ACHN (cell line): ENCODE measurements at places on chromosomes 2 and 18.

GRCh38 chr18:59502274-59503175 is 143.5 kb upstream of the LMAN1 start:
- DNase-seq = no peak

DNA sequence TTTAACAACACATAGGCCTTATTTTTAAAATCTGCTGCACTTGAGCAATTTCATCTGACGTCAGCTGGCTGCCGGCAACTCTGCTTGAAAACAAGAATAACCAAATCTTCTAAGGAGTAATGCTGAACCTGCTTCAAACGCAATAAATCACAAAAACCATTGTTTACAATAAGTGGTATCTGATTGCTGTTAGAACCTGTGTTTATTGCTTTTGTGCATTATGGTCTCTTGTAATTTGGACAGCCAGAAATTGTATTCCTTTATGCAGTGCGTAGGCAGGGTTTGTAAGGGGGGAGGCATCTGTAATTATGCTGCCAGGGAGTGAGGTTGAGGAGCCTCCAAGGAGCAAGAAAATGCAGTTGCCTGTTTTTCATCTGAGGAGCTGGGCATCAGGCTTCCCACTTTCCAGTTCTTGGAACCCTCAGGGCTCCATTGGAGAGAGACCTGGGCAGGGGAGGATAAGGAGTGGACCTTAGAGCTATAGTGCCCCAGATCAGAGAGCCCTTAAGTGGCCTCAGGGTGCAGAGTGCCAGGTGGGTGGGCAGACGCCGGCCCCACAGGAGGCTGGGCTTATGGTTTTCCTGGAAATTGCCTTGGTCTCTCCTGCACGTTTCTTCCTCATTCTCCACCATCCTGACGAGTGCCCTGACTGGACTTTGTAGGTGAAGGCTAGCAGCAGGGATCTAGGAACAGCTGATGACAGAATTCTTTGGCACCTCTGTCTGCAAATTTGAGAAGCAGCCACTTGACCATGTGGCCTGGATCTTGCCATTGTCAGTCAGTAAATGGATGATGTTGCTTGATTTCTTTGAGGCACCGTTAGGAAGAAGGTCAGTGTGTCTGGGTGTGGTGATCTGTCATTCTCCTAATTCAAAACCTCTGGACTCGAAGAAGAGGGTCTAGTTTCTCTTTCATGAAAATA is 129.2 kb downstream of the KLHL29 start:
- no peak for DNase-seq

DNA sequence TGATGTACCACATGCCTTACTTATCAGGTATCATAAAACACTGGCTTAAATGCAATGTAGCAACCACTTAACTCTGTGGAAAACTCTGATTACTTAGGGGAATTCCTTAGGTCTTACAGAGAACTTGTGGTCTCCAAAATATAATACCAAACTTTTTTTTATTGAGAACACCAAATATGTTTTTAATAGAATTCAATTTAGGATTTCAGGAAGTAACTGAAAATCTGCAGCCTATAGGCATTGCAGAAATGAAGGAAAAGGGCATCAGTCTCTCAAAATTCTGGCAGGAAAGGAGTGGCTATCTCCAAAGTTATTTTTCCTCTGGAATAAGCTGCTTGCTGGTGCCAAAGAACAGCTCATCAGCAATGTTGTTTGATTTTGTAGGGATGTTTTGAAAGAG is 105.3 kb upstream of the UGP2 start:
- DNase-seq = no peak

DNA sequence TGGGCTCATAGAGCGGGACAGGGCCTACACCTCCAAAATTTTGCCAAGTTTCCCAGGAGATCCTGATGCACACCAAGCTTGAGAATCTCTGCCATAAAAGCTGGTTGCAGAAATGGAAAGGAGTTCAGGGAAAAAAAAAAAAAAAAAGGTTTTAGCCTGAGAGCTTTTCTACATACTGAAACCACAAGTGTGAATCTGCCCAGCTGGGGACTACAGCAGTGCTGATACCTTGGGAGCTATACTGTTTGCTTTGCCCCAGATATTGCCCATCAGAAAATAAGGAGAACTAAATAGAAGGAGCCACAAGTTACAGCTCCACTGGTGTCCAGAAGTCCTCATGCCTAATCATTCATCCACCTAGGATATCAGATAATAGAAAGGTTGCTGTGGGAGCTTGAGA is 38.4 kb upstream of the NCKAP5 start:
- DNase-seq = no peak

DNA sequence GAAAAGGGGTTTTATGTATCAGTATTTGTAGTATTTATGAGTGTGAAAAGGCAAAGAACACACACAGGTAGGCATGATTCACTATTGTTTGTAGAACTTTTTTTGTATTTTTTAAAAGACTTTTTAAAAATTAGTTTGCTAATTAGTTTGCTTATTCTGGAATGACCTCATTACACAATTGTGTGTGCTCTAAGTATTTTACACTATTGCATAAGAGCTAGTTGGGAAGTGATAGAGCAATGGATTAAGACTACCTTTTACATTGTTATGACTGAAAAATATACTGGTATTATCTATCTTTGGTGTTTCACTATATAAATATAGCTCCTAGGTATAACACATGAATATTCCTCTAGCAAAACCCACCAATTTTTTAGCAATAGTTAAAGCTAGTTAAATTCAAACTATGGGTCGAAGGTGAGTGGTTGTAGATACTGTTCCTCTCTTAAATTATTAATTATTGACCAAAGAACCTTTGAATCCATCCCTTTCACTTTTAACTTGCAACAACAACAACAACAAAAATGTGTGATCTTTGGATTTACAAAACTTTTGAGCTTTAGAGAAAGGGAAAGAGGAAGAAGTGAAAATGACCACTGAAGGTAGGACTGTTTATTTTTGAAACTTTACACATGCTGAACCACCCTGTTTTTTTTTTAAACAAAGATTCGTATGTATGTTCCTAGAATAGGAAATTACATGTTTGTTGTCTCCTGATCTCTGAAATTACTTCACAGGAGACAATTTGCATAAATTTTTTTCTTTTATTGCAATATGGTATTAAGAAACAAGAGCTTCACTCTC is 18.7 kb downstream of the ITPRID2 start:
- DNase-seq = no peak

DNA sequence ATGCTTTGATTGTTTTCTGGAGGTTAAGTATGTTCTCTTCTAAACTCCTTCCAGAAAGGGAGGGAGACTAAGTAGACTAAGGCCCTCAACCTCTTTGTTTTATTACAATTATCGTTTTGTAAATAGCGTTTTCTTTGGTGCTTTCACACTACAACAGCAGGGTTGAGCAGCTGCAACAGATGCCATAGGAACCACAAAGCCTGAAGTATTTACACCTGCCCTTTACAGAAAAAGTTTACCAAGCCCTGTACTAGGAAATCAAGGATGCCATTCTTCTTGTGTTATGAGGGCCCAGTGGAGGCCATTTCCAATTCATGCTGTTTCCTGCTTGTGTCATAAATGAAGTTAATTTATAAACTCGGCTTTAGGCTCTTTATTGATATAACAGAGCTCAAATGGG is 914.8 kb downstream of the DCDC2C start:
- DNase-seq = no peak

GRCh38 chr2:100136310-100136709 is 6.1 kb downstream of the AFF3 start:
- DNase-seq = no peak

- no peak for DNase-seq
Observed at GRCh38 chr2:71714601-71715240, 261.4 kb downstream of the DYSF start.

DNA sequence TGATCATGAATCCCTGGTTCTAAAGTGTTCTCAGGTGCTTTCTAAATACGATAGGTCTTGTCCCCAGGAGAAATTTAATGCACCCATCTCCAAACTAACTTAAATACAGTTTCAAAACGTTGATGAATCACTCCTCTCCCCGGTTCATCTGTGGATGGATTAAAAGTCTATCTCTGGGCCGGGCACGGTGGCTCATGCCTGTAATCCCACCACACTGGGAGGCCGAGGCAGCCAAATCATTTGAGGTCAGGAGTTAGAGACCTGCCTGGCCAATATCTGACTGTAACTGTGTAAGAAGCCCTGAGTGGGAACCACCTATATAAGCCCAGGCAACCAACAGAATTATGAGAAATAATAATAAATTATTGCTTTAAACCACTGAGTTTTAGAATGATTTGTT is 78.7 kb downstream of the LONRF2 start:
- DNase-seq = no peak

GRCh38 chr2:163347982-163348856 is 387.6 kb downstream of the FIGN start:
- DNase-seq = peak; percentile 88

GRCh38 chr2:56185582-56186046 is 1.8 kb downstream of the CCDC85A start:
- DNase-seq = no peak

DNA sequence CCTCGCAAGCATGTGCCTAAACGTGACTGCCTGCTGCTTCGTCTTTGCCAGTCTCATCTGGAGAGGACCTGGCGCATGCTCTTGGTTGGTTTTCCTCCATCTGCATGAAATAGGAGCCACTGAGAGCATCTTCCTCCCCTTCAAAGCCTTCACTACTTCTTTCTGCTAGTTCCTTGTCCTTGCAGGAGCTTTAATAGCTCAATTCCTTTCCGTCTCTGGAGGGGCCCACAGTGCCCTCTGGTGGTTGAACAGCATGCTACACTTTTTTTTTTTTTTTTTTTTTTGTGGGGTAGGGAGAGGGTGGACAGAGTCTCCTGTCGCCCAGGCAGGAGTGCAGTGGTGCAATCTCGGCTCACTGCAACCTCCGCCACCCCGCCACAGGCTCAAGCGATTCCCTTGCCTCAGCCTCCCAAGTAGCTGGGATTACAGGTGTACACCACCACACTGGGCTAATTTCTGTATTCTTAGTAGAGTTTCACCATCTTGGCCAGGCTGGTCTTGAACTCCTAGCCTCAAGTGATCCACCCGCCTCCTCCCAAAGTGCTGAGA is 59.6 kb downstream of the SP110 start:
- peak; percentile 60 for DNase-seq

DNA sequence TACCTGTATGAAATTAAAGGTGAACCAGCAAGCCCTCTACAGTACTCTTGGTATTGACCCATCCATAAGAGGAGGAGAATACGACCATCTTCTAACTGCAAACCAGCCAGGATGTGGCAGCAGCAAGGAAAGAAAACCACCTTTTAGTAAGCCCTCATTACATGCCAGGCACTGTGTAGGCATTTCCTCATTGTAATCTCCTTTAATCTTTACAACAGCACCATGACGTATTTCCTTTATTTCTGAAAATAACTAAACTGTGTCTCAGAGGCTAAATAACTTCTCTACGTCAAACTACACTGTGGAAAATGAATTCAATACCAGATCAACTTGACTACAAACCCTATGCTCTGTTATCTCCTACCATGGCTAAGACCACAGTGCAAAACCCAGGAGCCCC is 18.2 kb downstream of the WDR35 start:
- no peak for DNase-seq

DNA sequence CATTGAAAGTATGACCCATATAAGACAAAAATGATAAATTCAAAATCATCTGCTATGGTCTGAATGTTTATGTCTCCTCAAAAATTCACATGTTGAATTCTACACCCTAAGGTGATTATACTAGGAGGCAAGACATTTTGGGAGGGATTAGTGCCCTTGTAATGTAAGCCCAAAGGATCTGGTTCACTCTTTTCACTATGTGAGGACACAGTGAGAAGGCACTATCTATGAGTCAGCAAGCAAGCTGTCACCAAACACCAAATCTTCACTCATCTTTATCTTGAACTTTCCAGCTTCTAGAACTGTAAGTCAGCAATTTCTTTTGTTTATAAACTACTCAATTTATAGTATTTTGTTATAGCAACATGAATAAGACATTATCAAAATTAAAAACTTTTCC is 284.7 kb upstream of the ZC3H15 start:
- DNase-seq = no peak

DNA sequence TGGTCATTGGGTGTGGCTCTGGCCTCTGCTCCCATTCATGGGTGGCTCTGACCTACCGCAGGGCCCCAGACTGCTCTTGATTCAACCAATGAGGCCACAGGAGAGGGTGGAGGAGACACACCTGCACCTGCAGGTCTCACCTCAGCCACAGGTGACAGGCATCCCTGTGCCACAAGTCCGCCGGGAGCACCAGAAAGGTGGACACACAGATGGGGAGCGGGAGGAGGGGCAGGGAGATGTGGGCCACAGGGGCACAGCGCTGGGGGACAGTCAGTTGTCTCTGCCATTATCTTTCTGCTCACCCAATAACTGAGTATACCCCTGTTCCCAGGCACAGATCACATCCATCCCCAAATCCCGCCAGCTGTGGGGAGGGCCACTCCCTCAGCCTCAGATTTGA is 189.1 kb upstream of the SALL3 start:
- DNase-seq = no peak

- DNase-seq = peak; percentile 38
Observed at GRCh38 chr2:224085246-224085645, 46.2 kb upstream of the SERPINE2 start.

- DNase-seq = no peak
Observed at GRCh38 chr2:240605867-240606743, 19.2 kb upstream of the GPR35 start.

GRCh38 chr2:115160531-115161080 is 718.2 kb downstream of the DPP10 start:
- DNase-seq = no peak

- DNase-seq = no peak
Observed at GRCh38 chr2:30823452-30823851, 16.2 kb upstream of the CAPN13 start.

- no peak for DNase-seq
Observed at GRCh38 chr18:8468191-8468590, 141.0 kb upstream of the RAB12 start.

- DNase-seq = peak; percentile 25
Observed at GRCh38 chr2:97765933-97766332, 52.6 kb downstream of the ZAP70 start.

GRCh38 chr2:143698888-143699570 is 569.8 kb downstream of the ARHGAP15 start:
- DNase-seq = no peak

- DNase-seq = peak; percentile 85
Observed at GRCh38 chr18:2939317-2939716, 73.6 kb downstream of the LPIN2 start.

- DNase-seq = no peak
Observed at GRCh38 chr2:186917866-186918265, 68.9 kb upstream of the ZSWIM2 start.

- DNase-seq = peak; percentile 86
Observed at GRCh38 chr2:68828887-68829708, 42.1 kb downstream of the BMP10 start.

DNA sequence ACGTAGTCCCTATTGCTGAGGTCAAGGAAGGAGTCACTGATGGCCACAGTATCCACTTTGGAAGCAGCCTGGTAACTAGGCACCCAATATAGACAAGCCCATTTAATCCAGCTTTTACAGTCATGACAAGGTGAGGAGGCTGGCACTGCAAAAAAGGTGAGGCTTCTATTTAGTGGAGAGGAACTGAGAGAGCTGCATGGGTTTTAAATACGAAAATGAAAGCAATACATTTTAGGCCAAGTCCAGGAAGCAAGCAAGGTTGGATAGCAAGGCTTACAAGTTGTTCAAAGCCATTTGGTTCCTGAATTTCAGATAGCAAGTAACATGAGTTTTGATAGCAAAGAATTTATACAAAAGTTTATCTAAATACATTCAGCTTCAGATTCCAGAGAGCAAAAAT is 80.4 kb downstream of the SGPP2 start:
- no peak for DNase-seq

GRCh38 chr18:77700051-77700450 is 450.4 kb downstream of the GALR1 start:
- DNase-seq = no peak

- DNase-seq = no peak
Observed at GRCh38 chr2:152246686-152247336, 71.2 kb upstream of the STAM2 start.
